Daoy (cell line): ENCODE measurements at places on chromosomes 16 and 17.

DNA sequence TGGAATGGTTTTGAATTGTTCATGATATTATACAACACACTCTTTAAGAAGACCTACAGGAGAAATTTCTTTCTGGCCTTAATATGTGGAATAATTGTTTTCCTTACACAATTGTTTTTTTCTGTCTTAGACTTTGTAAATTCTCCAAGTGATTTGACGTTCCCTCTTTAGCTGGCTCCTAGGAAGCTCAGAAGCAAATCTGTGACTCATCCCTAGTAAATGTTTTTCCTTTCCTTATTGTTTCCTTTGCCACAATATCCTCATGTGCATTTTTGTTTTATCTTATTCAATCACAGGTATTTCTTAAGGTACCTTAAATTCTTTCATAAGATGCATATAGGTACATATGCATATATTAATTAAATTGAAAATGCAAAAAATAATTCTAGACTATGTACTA is 13.5 kb downstream of the KIAA0753 start:
- no peak for DNase-seq

GRCh38 chr17:50278526-50279180 is 4.4 kb downstream of the TMEM92 start:
- no peak for DNase-seq

DNA sequence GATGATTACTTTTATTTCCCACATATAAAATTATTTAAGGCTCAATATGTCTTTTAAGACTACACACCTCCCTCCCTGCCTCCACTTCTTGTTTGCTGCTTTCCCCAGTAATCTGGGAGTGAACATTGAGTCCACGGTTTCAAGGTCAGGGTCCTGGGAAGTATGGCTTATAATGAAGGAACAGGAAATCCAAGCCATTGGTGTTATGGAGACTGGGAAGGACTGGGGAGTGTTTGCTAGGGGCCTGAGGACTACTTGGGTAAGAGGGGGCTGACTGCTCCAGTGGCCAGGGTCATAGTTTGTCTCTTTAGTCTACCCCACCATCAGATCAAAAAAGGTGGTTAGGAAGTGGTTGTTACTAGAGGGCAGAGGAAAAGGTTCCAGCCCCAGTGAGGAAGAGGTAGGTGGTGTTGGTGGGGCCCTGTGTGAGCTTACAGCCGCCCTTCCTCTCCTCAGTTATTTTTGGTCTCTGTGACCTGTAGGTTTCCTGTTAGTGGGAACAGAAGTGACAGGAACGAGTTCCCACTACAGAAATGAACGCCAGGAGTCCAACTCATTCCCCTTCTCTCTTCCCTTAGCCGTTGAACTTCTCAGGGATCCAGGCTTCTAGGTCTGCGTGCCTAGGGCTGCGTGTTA is 742 bp upstream of the SLC16A13 start:
- DNase-seq = no peak

- DNase-seq = no peak
These were observed 12.7 kb downstream of the ENDOV start for GRCh38 chr17:80427366-80428282.

DNA sequence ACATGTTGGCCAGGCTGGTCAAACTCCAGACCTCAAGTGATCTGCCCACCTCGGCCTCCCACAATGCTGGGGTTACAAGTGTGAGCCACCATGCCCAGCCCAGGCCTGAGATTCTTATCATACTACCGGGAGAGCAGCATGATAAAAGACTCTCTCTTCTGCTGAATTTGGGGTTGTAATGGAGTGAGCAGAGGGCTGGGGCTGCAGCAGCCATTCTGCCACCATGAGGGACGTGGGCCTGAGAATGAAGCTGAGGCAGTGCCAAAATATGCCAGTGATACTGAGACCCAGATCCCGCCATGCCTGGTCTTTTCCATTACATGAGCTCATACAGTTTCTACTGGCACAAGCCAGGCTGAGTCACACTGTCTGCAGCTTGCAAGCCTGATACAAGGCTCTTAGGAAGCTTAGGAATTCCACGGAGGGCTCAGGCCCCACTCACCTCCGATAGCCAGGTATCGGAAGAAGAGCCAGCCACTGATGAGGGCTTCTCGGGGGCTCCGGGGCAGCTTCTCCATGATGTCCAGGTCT is 19.6 kb upstream of the P2RX1 start:
- peak; percentile 67 for DNase-seq

DNA sequence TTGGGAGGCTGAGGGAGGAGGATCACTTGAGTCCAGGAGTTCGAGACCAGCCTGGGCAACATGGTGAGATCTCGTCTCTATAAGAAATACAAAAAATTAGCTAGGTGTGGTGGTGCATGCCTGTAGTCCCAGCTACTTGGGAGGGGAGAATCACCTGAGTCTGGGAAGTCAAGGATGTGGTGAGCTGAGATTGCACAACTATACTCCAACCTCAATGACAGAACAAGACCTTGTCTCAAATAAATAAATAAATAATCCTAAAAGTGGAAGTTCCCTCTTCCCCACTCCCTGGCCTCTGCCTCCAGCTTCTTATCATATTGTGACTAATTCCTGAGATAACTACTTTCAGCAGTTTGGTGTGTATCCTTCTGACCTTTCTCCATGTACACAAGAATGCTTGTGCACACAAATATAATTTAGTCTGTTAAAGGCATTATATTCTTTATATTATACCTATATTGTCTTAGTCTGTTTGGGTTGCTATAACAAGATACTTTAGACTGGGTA is 23.5 kb upstream of the DNAJA2 start:
- no peak for DNase-seq

- DNase-seq = no peak
These were observed 39.4 kb upstream of the DHX8 start for GRCh38 chr17:43444223-43445008.

GRCh38 chr17:65556014-65556909 is 5.2 kb downstream of the AXIN2 start:
- peak; percentile 72 for DNase-seq

GRCh38 chr16:67346341-67346740 is 19.7 kb downstream of the LRRC36 start:
- no peak for DNase-seq

- peak; percentile 48 for DNase-seq
These were observed 5.4 kb upstream of the CHRNE start for GRCh38 chr17:4908301-4908700.

DNA sequence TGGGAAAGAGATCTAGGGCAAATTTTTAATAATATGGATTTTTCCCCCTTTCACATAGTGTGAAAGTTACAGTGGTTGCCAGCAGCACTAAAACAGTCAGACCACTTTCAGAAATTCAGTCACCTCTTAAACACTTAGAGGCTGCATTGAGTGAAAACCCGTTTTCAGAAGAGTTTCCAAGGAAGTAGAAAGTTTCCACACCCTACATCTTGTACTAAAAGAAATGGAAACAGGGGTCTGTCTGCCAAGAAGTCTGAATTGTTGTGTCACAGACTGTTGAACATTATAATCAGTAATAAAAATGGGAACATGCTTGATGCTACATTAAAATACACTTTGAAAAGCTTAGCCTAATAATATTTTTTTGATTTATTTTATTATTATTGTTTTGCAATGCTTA is 278.9 kb upstream of the KCNJ16 start:
- no peak for DNase-seq

DNA sequence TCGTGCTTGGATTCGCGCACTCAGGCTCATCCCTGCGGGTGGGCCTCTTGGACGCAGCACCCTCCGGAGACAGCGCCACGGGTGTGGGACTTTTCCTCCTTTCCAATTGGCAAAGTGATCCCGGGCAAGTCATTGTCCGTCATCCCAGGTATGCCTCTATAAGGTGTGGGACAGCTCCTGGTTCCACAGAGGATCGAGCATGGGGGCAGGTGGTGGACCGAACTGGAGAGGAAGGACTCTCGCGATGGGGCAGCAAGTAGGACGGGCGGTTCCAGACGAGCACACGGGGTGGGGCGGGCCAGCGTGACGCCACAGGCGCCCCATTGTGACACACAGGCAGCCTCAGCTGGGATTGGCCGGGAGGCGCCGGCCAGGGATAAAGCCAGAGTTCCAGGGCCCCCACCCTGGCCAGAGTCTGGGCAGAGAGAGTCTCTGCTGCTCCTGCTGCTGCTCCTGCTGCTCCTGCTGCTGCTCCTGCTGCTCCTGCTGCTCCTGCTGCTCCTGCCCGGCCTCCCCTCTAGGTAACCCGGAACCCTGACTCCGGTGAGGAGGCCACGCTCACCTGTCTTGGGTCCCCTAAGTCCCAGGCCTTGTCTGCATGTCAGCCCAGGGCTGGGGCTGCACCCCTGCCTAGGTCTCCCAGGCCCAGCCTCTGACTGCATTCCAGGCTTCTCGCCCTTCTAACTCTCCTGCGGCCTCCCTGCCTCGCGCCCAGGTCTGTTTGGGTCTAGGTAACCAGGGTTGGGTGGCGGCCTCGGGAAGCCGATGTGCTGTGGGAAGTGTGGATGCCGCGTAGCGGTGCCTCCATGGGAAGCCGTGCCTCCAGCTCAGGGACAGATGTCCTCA is 38.5 kb upstream of the SLC47A1 start:
- no peak for DNase-seq
